ENCODE measurements at places on chromosomes 3 and 15.

DNA sequence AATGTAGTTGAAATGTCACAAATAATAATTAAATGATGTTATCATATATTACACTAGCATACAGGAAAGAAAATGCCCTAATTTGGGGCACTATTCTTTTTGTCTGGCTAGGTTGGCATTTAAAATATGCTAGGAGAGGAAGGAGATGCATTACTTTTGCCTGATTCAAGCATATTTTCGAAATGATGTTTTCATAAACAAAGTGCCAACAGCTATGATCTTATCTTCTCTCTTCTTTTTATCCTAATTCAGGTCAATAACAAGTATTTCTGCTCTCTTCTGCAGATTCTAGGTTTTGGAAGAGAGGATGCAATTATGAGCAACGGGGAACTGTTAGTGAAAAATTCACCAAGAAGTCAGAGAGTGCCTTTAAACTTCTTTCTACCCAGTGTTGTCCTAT, 55.8 kb upstream of the NR2F2 start:
- no peak for DNase-seq

- DNase-seq = no peak
Measured at GRCh38 chr3:16266714-16267113, 1.7 kb downstream of the OXNAD1 start.

DNA sequence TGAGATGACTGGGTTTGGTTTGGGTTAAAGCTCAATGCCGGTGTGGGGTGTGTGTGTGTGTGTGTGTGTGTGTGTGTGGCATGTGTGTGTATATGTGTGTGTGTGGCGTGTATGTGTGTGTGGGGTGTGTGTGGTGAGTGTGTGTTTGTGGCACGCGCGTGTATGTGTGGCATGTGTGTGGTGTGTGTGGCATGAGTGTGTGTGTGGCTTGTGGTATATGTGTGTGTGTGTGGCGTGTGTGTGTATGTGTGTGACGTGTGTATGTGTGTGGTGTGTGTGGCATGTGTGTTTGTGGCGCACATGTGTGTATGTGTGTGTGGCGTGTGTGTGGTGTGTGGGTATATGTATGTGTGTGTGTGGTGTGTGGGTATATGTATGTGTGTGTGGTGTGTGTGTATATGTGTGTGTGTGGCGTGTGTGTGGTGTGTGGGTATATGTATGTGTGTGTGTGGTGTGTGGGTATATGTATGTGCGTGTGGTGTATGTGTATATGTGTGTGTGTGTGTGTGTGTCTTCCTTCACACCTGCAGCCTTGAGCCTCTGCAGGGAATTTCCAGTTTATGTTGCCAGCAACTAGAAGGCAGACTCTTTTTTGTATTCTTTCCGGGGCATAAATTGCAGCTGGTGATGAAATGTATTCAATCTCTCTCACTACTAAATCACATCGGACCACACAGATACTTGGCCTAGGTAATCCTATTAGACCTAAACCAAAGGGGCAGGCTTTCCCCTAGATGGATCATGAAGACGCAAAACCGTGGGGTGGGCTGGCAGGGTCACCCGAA, 34.8 kb downstream of the CHRD start:
- no peak for DNase-seq

DNA sequence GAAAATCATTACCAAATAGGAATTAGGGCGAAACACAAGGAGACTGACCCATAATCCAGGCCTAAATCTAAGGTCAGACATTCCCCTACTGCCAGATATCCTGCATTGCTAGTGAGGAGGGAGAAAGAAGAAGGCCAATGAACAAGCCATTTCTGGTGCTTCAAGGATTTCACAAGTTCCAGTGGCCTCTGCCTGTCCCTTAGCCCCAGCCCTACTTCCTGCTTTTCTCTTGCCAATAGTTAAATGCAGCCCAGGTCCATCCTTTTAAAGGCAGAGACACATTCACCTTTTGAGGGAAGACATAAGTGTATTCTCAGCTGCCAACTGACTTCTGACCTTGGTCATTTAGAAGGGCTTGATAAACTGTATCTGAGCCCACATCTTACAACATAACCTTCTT, 135.8 kb downstream of the ZNF621 start:
- DNase-seq = no peak

GRCh38 chr15:32861761-32862160, 144.0 kb downstream of the GREM1 start:
- no peak for DNase-seq

DNA sequence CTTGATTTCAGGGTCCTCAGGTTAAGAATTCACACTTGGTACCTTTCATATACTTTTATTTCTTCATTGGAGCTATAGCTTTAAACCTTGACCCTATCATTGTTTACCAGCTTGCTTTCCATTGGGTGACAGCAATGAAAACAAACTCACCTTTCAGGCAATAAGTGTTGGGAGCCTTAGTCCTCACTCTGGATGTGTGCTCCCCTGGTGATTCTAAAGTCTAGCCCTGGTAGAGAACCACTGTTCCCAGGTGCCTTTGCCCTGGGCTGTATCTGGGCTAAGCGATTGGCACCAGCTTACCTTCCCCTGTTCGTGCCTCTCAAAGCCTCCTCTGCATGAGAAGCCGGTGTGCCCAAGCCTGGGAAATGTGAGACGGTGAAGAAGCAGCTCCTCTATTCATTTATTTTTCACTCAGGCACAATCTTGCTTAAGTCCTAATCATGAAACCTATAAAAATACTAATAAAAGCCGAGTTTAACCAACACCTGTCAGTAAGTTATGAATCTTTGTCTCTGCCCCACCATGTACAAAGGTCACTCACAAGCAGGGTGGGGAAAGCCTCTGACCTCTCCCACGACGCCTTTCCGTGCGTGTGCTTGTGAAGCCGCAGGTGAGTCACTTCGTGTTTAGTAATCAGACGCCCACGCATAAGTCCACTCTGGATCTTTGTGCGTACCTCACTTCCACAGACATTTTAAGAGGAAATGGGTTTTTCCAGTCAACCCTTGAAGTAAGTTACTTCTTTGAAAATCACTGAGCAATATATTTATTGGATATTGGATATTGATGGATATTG, 12.8 kb upstream of the ARRDC4 start:
- DNase-seq = no peak

GRCh38 chr3:155282385-155283091, 10.9 kb downstream of the STRIT1 start:
- no peak for DNase-seq

DNA sequence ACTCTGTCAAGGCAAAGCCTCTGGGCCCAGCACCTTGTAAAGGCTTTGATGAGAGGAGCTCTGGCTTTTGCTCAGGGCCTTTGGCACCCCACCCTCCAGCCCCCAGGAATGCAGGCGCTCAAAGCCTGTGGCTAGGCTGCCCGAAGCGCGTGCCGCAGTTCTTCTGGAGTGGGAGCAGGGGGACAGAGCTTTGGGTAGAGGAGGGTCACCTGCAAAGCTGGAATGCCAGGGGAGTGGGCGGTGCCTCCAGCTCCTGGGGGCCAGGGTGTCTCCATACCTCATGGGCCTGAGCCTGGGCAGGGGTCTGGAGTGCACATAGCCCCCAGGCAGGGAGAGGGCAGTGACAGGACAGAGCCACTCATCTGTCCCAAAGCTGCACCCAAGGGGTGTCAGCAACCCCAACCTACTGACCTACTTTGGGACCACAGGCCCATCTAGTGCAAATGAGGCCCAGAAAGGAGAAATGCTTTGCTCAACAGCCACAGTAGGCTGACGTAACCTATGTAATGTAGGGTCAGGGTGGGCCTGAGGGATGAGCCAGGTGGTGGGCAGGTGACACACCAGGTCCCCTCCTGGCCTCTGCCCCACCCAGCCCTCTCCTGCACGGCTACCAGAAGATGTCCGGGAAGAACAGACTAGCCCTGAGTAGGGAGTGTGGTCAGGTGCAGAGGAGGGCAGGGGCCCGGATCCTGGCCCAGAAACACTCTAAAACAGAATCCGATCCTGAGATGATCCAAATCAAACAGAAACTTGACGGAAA, 2.2 kb upstream of the CALML4 start:
- DNase-seq = no peak

DNA sequence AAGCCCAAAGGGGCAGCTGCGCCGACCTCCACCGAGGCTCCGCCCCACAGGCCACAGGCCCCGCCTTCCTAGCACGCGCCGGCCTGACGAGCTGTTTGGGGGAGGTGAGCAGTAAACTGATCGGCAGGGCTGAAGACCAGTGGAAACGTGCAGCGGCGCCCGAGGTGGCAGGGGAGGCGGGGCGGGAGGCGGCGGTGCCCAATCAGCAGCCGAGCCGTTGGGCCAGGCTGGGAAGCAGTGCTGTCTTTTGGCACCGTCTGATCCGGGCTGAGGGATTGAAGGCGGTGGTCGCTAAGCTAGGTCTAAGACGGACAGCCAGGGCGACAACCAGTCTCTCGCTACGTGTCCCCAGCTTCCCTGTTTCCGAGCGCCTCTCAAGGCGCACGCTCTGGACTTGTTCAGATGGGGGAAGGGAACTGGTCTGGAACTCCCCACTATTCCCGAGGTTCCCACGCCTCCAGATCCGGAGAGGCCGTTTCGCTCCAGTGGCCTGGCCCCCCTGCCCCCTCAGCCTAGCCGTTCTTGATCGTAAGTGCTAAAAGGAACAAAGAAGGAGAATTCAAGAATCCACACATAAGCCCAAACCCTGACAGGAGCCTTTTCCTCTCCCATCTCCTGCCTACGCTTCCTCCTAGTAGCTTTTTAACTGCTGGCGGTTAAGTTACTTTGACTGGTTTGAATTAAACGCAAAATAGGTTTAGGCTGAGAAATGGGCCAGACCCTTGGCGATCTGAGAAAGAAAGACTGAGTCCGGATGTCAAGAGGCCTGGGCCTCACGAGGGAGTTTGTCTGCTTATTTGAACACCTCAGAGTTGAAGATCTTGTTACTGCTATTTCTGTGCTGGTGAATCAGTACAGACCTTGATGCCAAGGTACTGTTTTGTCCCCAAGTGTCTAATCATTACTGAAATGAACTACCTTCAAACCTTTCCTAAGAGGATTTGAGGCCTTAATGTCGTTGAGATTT, at the start of gene FMN1:
FMN1 (minus strand) TSS at position 11 of the 967 bp plus-strand sequence. CDS start 39,800 bp downstream, outside the sequence.
- DNase-seq = peak; percentile 89

GRCh38 chr3:108394563-108394962, 98.2 kb downstream of the HHLA2 start:
- DNase-seq = no peak

DNA sequence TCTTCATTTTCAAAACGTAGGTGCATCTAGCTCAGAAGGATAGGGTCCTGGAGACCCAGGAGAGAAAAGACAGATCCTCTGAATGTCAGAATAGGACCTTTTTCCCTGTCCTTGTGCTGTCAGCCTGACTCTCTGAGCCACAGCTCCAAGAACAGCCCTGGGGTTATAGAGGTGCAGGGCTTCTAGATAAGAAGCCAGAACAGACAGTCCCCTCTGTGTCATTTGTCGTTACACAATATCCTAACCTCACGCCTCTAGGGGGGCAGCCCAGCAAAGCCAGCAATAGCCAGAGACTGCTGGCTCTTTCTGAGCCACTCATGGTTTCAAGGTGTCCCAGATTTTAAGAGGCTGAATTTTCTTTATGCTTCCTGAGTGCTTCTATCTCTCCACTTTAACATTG, 153.2 kb upstream of the THBS1 start:
- DNase-seq = no peak

GRCh38 chr15:90337256-90337655, 14.8 kb upstream of the ZNF774 start:
- DNase-seq = no peak

DNA sequence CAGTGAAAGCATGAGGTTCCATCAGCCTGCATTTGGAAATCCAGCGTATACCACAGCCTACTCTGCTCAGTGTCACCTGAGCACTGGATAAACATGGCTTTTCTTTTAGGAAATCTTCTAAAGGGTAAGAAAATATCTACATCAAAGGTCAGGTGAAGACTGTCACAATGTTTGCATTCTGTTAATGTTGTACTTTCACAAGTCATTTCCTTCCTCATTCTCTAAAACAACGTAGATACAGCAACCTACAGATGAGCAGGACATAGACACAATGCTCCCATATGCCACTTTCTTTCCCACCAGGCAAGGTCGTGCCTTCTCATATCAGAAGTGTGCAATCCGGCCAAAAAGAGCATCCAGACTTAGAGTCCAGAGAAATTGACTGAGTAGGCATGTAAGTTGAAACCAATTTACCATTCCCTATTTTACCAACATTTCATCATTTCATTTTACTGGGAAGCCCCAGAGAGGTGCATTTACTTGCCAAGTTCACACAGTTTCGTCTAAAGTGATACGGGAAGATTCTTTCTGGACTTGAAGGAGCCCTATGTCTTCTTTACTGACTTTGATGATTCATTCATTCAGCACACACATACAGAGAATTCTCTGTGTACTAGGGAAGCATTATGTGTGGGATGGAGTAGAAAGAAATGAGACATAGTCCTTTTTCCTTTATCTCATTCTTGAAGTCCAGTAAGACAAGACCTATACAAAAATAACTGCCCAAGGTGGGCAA, 30.6 kb upstream of the LPP start:
- no peak for DNase-seq

DNA sequence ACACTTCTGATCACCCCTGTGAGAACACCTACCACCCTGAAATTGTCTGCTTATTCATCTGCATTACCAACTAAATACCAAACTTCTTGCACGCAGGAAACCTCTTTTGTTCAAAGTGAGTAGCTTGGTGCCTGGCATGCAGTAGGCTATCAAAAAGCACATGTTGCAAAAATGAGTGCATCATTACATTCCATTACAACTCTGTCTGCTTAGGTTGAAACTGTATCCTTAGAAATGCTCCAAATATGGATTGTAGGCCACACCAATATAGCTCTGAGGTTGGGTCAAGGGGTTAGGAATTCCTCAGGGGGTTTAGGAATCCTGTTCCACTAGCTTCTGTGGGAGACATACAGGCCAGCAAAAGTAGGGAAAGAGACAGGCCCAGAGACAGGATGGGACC, 107.2 kb downstream of the THRB start:
- DNase-seq = no peak

DNA sequence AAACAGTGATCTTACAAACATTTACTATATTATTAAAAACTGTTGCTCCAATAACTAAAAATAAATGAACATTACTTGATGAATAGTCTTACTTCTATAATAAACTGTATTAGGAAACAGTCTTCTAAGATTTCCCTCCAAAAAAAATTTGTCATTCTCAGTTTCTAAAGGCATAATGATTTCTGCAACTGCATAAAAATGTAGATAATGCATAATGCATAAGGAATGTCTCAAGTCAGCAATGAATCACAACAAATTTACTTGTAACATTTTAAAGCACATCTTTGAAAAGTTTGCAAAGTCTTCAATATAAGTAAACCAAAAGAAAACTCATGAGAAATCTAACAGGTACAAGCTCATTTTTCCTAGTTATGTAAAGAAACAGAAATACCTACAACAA, 113.5 kb downstream of the VPS13C start:
- DNase-seq = no peak

GRCh38 chr3:69364354-69364753, 21.5 kb downstream of the FRMD4B start:
- no peak for DNase-seq

- DNase-seq = no peak
Measured at GRCh38 chr3:33980252-33980651, 181.8 kb downstream of the PDCD6IP start.

DNA sequence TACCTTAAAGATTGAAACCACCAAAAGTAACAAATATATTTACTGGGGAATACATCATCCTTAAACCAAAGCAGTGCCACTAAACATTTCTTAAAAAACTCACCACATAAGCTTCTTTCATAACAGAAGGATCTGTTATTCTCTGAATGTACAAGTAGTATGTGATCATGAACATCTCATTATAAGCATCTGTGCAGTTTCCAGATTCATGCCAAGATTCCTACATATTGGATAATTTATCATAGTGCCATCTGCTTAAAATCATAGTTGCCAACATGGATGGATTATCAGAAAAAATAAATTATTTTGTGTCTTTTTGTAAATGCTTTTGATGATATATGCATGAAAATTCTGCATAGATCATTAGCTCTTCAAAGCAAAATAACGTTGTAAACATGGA, 21.8 kb upstream of the BCHE start:
- DNase-seq = no peak
